ENCODE measurements at places on chromosomes 7 and 10.

DNA sequence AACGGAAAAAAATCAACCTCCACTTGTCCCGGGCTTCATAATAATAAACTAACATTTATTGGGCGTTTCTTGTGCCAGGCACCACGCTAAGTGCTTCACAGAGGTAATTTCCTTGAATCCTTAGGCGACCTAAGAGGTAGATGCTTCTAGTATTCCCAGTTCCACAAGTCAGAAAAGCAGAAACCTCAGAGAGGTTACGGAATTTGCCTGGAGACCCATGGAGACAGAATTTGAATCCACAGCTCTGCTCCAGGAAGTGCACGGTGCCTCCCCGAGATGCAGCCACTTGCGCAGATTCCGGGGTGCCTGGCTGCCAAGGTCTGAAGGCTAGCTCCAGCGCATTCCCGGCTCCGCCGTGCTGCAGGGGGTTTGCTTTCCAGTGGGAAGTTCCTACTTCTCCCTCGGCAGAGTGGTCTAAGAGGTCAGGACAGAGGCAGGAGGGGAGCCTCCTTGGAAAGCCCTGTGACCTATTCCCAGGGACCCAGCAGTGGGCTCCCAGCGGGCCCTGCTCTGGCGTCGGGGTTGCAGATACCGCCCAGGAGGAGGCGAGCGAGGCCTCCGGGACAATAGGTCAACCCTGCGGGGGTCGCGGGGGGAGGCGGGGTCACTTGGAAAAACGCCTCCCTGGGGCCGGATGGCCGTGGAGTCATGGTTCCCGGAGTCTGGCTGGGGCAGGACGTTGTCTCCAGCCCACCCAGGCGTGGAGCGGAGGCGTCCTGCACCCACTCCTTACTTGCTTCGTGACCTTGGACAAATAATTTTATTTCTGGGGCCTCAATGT, 10.1 kb upstream of the NKX2-3 start:
- DNase-seq: no peak

DNA sequence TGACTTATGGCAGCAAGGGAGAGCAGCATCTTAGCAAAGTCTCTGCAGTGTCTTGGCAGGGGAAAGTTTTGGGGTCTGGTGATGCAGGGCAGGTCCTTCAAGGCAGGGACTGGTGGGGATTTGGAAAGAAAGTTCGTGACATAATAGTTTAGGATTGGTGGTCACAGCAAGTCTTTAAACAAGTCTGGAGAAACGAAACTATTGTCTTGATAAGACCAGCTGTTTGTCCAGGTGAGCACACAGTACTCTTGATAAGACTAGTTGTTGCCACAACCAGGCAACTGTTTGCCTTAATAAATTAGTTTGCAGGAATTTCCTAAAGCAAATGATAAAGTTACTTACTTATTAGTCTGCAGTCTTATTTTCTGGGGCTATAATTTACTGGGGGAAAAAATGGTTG, 136.1 kb downstream of the AKR1D1 start:
- no peak for DNase-seq

GRCh38 chr7:47488969-47489342, 93.0 kb downstream of the TNS3 start:
- no peak for DNase-seq

GRCh38 chr10:49617121-49618020, 3.5 kb downstream of the CHAT start:
- no peak for DNase-seq

GRCh38 chr7:75573477-75574019, 81.4 kb downstream of the SPDYE5 start:
- DNase-seq: no peak

- no peak for DNase-seq
These were observed 180.6 kb downstream of the CAMK1D start for GRCh38 chr10:12529976-12530375.

DNA sequence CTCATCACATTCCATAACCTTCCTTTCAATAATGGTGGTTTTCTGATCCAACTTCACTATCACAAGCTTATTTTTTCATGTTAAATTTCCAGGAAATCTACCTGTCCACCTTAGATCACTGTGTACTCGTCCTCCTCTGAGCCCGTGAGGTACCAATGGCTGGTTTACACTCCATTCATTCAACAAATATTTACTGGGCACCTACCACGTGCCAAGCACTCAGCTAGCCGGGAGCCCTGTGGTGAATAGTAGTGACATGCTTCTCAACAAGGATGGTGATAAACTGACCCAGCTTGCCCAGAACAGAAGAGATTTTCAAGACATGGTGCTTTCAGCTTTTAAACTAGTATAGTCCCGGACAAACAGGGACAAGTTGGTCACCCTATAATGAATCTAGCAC, 98.2 kb downstream of the FAM204A start:
- no peak for DNase-seq

- no peak for DNase-seq
These were observed 10.4 kb downstream of the C10orf120 start for GRCh38 chr10:122689146-122689820.

DNA sequence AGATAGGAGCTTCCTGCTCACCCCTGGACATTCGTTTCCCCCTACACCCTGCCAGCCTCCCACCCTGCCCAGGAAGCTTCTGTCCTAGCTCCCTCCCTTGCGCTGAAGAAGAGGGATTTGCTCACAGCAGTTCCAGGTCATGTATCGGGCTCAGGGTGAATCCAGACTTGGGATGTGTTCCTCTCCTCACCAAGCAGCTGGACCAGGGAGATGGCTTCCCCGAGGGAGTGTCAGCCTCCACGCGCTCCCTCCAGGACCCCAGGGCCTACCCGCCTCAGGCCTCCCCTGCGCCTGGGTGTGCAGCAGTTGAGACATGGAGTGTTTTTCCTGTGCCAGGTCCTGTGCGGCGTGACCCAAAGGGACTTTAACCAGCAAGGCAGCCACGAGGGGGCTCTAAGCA, 435.6 kb upstream of the FOXK1 start:
- DNase-seq: no peak

DNA sequence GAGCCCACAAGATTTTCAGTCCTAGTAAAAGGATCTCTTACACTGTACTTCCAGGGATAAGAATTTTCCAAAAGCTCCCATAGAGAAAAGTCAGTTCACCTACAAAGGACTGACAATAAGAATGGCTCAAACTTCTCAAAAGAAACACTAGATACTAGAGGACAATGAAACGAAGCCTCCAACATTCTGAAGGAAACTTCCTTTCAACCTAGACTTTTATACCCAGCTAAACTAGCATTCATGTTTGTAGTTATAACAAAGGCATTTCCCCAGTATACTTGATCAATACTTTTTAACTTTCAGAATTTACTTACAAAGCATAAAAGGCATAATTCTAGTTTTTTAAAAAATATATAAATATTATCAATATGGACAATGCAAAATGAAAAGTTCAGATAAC, 41.0 kb upstream of the DNAAF5 start:
- DNase-seq: no peak

DNA sequence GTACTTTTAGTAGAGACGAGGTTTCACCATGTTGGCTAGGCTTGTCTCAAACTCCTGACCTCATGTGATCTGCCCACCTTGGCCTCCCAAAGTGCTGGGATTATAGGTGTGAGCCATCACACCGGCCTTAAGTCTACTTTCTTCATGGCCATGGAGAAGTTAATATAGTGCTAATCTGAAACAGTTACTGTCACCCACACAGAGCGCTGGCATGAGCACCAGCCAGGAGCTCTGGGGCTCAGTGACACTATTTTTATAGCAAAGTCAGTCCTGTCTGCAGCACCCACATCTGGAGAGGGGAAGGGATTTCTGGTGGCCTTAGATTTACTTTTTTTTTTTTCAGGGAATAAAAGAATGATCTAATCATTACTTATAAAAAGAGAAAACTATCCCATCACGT, 21.3 kb downstream of the DNAJC12 start:
- DNase-seq: no peak

DNA sequence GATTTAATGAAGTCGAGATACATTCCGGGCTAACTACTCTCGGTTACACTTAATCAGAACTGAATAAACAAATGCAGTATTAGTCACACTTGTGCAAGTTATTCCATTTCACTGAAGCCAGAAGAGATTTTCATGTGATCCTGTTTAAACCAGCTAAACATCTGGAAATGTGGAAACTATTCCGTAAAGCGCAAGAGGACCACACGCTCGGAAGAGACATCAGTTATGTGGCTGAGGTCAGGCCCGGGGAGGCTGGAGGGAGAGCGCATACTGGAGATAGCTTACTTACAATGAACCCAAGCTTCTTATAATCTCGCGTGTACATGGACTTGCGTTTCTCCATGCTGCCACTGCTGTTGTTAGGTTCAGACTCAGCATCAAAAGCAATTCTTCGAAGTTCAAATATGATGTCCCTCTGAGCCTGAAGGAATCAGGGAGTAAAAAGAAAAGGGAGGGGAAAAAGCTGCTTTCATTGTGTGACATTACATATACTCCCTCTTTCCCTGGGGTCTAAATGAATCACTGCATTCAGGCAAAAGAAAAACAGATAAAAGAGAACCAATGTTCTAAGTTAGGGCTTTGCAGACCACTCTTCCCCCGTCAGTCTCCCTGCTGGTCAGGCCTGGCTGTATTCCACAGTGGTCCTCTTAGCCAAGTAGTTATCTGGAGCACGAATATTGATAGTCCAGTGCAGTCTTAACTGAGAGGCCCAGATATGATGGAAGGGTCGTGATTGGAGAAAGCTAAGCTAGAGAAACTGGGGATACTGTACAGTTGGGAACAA, 237.4 kb downstream of the ELMO1 start:
- no peak for DNase-seq

- DNase-seq: no peak
These were observed 164.2 kb downstream of the RNLS start for GRCh38 chr10:88418871-88419270.

- DNase-seq: no peak
These were observed 78.3 kb upstream of the KMT2C start for GRCh38 chr7:152513861-152514770.

GRCh38 chr7:133290676-133291333, 37.9 kb downstream of the EXOC4 start:
- DNase-seq: no peak

GRCh38 chr7:104442481-104442880, 114.1 kb downstream of the LHFPL3 start:
- DNase-seq: no peak

DNA sequence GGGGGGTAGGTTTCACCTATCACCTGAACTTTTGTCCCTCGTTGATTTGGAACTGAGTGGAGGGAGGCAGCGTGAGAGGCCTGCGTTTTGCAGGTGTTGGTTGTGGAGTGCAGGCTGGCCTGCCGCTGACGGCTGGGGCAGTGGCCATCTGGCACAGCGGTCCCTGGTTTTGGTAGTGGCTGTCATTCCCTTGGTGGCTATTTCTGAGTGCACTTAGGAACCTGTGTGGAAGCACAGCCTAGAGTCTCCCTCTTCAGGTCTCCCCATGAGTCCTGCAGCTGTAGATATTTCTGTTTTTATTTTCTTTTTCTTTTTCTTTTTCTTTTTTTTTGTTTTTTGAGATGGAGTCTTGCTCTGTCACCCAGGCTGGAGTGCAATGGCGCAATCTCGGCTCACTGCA, 129.2 kb downstream of the CUL2 start:
- DNase-seq: no peak

GRCh38 chr7:128215281-128215680, 25.8 kb upstream of the LEP start:
- DNase-seq: no peak

- DNase-seq: peak; percentile 81
These were observed 121.6 kb upstream of the LYZL2 start for GRCh38 chr10:30750971-30751677.

DNA sequence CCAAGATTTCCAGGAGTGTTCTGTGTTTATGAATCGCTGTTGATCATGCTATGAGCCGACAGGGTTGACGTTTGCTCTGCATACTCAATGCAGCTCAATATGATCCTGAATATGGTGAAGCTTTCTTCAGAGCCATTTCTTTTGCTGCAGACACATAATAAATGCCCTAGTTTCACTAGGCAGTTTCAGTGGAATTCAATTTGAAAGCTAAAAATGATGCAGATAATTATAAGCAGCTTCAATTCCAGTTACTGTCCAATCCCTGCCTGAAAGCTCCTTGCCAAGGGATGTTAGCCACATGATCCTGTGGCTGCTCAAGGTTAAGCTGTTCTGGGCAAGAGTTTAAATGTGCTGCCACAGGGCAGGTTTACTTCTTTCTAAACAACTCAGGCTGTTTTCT, 805.6 kb downstream of the NRG3 start:
- DNase-seq: no peak

- DNase-seq: no peak
These were observed 89.7 kb upstream of the STEAP1B start for GRCh38 chr7:22589641-22590201.

DNA sequence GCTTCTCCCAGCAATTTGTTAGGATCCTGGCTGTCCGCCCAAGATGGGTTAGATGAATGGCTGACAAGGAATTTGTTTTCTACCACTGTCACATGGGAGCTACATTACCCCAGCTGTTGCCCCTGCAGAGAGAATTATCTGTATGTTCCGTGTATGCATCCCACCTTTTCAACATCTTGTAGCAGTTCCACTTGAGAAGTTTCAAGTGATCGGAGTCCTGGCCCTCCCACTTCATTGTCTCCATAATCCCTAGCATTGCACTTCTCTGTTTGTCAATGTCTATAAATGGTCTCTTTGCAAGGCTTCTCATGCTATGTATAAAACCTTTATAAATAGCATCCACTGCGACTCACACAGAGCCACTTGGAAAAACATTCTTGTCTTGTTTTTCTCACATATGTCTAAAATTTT, 972.5 kb downstream of the CNTNAP2 start:
- DNase-seq: no peak

GRCh38 chr7:24283897-24284698, at the start of gene NPY:
Gene NPY (plus strand): TSS chr7:24284190. CDS start chr7:24285241, 1,051 bp downstream.
- DNase-seq: peak; percentile 26

GRCh38 chr10:131514454-131514853, 202.9 kb upstream of the TCERG1L start:
- no peak for DNase-seq

DNA sequence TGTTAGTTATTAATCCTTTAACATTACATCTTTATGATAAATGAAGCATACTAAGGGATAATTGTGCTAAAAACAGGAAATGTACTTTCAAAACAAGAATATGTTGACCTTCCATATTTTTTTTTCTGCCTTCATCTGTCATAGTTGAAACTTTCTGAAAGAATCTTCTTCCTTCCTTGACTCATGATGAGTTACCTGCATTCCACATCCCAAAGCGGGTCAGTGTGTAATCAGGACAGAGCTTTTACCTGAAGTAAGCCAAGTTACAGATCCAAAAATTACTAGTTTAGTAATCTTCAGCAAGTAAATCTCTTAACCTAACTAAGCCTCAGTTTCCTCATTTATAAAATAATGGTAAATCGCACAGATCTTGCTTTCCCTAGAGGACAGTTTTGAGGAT, 13.4 kb upstream of the ARL4A start:
- no peak for DNase-seq
